ENCODE measurements at places on chromosomes 6 and 20.

- DNase-seq: no peak
Observed at GRCh38 chr6:98601716-98602115, 232.7 kb upstream of the POU3F2 start.

DNA sequence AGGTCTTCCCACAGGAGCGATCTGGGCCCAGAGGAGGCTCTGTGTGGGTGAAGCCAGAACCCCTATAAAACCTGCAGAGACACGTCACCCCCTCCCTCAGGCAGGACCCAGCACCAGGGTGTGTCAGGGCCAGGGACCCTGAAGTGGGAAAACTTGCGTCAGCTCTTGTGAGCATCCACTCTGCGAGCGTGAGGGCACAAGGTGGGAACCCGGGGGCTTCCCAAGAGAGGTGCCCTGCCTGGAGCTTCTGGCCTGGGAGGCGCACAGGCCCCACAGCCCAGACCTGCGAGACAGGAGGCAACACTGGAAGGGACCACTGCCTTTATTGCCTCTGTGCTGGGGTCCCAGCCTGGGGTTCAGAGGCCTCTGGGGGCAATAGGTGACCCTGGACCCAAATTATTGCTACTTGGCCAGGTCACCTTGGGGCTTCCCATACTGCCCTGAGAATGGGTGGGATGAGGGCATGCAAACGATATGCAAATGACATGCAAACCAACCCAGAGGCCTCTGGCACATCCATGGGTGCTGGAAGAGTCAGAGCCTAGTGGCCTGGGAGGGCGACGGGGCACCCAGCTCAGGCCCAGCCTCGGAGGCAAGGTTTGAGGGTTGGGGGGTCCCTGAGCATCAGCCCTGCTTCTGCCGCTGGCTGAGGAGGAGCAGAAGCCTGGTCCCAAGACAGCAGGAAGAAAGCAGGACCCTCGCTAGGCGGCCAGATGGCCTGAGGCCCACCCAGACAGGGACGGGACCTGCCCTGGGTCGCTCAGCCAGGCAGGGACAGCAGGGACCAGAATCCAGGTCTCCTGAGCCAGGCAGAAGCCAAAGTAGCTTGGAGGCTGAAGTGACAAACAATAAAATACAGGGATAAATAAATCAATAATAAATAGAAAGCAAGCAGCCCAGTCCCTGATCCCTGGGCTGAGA, 5.1 kb upstream of the C20orf144 start:
- peak; percentile 73 for DNase-seq

DNA sequence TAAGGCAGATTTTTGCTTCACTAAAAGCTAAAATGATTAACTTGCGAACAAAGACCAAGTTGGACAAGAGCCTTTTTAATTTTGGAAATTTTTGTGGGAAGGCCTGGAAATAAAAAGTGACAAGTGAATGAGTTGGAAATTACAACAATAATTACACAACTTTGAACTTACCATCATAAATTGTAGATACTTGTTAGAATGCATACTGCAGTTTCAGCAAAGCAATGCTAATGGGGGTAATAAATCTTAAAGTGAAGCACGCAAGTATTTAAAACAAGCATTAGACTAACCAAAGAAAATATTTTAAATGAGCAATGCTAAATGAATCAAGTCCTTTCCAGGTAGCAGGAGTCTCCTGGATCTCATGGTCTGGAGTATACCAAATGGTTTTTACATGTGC, 83.2 kb upstream of the EYA4 start:
- no peak for DNase-seq

- no peak for DNase-seq
Observed at GRCh38 chr20:1747953-1748577, 90.5 kb upstream of the SIRPG start.

DNA sequence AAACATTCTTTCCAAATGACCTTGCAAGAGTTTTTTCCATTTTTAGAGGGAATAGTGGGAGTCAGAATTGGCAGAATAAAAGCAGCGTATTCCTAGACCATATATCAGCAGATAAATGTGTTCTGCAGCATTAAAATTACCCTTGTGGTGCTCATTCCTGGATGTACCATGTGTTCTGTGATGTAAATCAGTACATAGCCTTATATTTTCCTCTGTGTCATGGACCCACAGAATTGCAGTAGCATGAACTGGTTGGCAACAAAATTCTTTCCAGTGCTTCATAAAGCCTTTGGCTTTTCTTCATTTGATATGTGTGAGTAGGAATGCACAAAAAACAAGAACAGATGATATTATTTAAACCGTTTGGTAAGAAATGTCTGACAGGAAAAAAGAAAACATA, 32.5 kb downstream of the ANKEF1 start:
- no peak for DNase-seq

All from NCI-H526 treated with DMSO at 0.1 percent for 48 hours (cell line).